ENCODE measurements at places on chromosomes 6 and 20. TPM values are rescaled to one million over a fixed set of nuclear protein-coding genes. Genes with fewer than 3 reads are reported as not detected.

Gene PI3
- total RNA-seq, result not detected

Gene NUS1
- 45.5 TPM for total RNA-seq

Gene EXOC2
- total RNA-seq, result 22.1 TPM

Gene PSORS1C2
- total RNA-seq, result not detected

- DNase-seq, result no peak
Observed at GRCh38 chr6:87139236-87139635, 16.1 kb upstream of the ZNF292 start.

DNA sequence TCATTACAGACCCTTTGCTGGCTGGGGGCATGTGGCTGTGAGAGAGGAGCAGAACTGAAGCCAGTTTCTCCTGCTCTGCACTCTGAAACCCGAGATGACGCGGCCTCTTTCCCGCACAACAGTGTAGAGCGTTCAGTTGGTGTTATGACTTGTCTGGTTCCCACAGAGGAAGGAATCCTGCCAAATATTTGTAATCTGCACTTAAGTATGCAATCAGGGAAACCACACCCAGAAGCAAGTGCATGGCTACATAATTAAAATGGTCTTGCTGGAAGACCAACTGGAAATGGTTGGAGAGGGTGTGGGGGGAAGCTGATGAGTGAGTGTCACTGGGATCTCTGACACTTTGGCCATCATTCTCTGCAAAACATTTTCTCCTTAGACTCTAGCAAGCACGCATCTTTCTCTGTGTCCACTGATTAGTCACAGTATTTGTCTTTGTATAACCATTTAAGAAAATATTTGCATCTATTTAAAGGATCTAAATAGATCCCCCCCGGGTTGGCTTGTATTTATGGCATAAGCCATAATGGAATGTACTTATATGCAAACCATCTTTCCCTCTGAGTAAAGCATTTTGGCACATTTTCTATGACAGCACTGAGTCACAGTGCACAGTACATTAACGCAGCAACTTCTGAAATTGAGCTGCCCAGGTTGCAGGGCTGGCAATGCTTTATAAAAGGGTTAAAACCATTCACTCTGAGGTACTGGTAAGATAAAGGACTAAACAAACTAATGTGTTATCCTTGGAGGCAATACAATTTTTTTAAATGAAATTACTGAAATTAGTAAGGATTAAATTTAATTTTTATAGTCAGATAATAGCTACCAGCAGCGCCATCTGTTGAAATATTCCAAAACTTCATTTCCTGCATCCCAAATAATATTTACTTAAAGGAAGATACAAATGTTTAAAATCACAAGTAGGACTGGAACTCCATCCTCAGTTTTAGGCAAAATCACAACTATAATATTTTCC is 76.7 kb downstream of the FOXC1 start:
- no peak for DNase-seq

Gene SLC13A3
- not detected for total RNA-seq

DNA sequence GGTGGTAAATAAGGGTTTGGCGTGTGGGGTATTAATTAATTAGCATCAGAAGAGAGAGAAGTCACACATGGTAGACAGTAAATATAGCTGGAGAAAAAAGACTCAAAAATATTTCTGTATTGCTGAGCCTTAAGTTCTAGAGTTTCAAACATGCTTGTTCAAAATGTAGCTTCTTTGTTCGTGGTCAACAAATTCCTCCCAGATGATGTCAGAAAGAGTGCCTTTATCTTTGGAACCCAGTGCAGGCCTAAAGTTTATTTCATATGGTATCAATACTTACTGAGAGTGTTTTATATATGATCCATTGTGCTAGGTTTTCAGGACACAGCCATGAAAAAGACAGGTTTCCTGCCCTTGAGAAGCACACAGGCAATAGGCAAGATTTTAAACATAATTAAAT is 18.3 kb downstream of the MARCKS start:
- no peak for DNase-seq

Gene TSHZ2
- total RNA-seq, result 0.36 TPM

DNA sequence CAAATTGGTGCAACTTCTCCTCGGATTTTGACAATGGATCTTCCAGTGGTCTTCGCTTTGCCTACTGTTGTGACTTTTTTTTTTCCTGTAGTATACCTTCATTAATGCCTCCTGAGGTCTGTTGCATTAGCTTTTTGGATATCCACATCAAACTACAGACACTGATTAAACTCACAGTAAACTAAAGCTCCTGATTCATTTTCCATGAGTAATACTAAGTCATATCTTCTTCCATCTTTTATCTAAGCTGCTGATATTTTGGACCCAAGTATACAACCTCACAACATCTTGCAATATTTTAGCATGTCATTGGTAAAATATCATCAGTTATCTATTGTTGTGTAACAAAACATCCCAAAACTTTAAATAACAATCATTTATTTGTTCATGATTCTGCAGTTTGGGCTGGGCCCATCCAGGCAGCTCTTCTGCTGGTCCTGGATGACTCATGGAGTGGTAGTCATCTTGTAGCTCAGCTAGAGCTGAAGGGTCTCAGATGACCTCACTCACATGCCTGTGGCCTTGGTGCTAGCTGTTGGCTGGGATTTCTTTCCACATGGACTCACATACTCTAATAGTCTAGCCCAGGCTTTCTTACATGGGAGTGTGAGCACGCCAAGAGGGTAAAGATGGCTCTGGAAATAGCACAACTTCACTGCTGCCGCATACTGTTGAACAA is 78.3 kb upstream of the SRSF6 start:
- DNase-seq, result no peak

Gene PRICKLE4
- not detected for total RNA-seq

DNA sequence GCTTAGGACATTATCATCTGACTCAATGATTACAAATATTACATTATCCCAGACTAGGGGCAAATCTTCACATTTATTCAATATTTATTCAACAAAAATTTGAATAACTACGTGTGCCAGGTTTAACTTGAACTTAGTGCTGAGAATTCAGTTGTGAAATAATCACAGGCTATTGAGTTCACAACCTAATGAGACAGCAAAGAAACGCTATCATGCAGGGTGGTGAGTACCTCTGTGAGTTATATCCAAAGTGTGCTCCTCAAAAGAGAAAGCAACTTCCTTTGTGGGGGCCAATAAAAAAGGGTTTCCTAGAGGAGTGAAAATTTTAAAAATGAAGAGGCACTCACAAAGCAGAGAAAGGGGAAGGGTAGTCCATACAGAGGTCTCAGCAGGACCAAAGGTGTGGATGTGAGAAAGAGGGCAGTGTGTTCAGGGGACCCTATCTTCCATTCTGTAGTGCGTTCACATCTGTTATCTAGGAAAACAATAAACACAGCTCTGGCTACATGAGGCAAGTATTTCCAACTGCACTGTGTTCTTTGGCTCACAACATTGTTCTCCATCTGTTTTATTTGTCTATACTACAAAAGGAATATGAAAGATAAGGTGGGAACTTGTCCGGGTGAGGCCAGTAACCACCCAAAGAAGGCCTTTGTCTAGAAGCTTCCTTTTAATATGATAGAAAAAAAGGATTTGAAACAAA is 155.4 kb upstream of the MARCKS start:
- no peak for DNase-seq

- no peak for DNase-seq
Observed at GRCh38 chr6:890995-891394, 198.1 kb upstream of the EXOC2 start.

- no peak for DNase-seq
Observed at GRCh38 chr6:28896505-28897368, 27.0 kb downstream of the TRIM27 start.

Gene C20orf144
- 0.11 TPM for total RNA-seq

Gene OR2H2
- total RNA-seq, result not detected

DNA sequence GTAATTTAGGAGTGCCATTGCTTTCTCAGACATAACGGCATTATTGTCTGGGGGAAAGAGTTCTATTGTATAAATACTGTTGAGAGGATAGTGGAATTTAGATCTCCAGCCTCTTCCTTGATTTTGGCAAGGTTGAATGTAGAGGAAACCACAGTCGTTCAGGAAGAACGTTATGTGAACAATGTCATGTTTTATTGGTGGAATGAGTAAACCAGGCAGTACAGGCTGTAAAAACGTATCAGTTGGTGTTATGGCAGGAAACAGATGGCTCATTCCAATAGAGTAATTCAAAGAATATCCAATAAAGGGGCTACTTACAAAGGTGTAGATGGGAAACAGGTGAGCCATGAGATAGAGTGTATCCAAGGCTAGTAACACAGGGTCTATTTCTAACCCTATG is 123.6 kb upstream of the SLC35B3 start:
- DNase-seq, result no peak

GRCh38 chr6:135852746-135853145 is 1.2 kb downstream of the PDE7B start:
- no peak for DNase-seq

DNA sequence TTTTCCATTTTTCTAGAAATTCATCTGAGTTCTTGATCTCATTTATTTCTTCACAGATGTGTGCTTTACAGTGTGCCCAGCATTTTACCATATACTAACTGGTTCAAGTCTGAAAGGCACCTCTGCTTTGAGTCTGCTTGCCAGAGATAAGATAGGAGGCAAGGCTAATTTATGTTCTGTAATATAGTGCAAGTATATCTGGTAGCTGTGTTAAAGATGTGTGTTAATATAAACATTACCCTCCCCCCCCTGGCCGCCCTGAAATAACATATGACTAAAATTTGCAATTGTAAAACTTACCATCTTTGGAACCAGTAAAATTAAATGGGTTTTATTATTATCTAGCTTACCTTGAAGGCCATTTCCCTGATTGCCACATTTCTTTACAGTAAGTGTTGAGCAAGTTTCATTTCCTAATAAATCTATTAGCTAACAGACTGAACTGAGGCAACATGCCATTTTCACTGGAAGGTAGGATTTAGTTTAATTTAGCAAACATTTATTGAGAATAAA is 2.7 kb downstream of the FBXO9 start:
- DNase-seq, result no peak

Gene SDHAF4
- 9.8 TPM for total RNA-seq

GRCh38 chr6:54654381-54654780 is 192.2 kb upstream of the FAM83B start:
- no peak for DNase-seq

Gene NDUFAF5
- 27.2 TPM for total RNA-seq

GRCh38 chr20:53736122-53736756 is 142.6 kb upstream of the ZNF217 start:
- DNase-seq, result no peak

DNA sequence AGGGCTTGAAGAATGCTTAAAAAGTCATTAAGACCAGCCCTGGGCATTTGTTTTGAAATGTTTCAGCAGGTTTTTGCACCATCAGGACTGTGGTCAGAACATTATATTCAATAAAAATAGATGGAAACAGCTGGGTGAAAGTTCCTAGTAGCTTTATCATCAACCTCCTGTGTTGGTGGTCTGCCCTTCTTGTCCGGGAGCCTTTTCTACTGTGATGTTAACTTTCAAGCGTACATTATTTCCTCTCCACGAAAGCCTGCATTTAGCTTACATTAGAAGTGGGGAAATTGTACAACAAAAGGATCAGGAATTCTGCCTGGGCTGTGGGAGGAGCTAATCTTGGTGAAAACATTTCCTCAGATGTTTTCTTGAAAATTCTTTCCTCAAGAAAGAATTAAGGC is 71.1 kb downstream of the LAMA4 start:
- no peak for DNase-seq

DNA sequence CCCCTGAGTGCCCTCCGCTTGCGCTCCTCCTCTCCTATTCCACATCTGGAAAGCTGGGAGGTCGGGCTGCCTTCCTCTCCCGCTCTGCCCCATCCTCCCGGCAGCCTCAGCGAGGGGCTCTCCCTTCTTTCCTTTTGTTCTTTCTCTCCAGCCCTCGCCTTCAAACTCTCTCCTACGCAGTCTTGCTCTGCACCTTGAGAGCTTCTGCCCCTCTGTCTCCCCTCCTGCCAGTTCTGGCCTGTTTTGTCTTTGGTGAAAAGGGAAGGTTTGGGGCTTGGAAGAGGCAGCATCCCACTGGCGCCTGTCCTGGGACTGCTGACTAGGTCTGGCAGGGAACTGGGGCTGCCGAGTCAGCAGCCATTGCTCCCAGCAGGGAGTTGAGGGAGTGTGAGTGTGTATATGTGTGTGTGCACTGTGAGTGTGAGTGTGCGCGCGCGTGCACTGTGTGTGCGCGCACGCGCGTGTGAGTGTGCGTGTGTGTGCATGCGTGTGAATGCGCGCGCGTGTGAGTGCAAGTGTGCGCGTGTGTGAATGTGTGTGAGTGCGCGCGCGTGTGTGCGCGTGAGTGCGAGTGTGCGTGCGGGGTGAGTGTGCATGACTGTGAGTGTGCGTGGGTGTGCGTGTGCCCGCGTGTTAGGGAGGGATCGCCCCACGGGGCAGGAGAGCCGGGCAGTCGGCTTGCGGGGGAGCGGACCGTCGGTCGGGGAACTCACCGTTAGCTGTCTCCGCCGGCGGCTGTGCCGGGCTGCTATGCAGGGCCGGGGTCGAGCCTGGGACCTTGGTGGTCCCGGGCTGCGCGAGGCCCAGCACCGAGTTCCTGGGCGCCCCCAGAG is 523 bp downstream of the CPXM1 start:
- DNase-seq, result no peak

GRCh38 chr20:56091628-56092234 is 86.4 kb upstream of the CBLN4 start:
- DNase-seq, result no peak

Gene BRPF3
- total RNA-seq, result 12.8 TPM

DNA sequence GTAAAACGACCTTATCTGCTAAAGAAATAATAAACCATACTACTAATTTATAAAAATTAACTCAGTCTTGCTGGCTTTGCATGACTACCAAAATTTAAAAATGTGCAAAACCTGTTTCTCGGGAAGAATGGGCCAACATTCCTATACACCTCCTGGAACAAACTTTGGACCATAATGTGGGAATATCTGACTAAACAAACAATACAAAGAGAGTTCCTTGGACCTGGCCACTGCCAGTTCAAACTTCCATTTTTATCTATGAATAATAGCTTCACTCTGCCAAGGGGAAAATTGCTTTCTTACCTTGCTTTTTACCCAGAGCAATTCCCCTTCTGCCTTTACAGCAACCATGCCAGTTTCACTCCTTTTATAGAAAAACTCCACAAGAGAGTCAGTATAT is 38.7 kb upstream of the POU5F1 start:
- no peak for DNase-seq

Gene MROH8
- 1.5 TPM for total RNA-seq

DNA sequence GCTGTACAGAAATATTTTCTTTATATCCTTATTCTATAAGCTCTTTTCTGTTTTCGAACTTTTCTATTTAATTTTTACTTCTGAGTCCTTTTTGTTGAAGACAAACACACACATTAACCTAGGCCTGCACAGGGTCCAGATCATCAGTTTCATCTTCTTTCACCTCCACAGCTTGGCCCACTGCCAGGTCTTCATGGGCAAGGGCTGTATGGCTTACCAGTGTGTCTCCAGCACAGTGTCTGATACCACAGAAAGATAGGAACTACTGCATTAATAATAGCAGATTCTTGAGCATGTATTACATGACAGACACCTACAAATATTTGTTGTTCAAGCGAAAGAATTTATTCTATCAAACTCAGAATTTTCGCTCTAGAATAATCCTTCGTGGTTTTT is 24.4 kb downstream of the QKI start:
- no peak for DNase-seq

- no peak for DNase-seq
Observed at GRCh38 chr6:122145246-122145645, 254.2 kb upstream of the HSF2 start.

Measured in GM12878 (cell line).